ENCODE measurements at places on chromosomes 1 and 21. TPM values are rescaled to one million over a fixed set of nuclear protein-coding genes. Genes with fewer than 3 reads are reported as not detected.
A peak's percentile ranks its signal among the peaks of the same experiment; 100 is the strongest.

- peak; percentile 50 for DNase-seq
Observed at GRCh38 chr1:232306269-232306961, 323.5 kb downstream of the SIPA1L2 start.

DNA sequence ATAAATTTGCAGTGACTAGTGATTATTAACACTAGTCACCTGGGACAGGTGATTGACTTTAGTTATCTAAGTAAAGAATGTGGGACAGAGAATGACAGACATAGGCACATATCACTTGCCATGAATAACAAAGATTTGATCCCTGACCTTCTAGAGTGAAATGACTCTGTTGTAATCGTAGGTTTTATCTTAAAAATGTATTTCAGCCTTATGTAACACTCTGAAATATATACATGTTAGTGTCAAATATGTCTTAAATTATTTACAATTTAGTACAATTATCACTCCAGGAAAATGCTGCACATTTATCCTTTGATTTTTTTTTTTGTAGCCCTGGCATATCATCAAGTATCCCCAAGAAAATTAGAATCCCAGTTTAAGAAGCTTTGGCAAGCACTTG lies 186.4 kb upstream of the PTGFR start:
- DNase-seq = no peak

DNA sequence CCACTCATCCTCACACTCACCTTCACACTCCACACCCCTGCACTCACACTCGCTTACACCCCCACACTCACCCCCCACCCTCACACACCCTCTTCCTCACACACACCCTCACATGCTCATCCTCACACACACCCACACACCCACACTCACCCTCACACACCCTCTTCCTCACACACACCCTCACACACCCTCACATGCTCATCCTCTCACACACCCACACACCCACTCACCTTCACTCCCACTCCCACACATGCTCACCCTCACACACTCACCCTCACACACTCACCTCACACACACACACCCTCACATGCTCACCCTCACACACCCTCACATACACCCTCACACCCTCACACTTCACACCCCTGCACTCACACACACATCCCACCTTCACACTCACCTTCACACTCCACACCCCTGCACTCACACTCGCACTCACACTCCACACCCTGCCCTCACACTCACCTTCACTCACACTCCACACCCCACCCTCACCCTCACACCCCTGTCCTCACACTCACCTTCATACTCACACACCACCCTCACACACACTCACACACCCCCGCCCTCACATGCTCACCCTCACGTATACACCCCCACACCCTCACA lies 42.6 kb upstream of the EDN2 start:
- DNase-seq = no peak

DNA sequence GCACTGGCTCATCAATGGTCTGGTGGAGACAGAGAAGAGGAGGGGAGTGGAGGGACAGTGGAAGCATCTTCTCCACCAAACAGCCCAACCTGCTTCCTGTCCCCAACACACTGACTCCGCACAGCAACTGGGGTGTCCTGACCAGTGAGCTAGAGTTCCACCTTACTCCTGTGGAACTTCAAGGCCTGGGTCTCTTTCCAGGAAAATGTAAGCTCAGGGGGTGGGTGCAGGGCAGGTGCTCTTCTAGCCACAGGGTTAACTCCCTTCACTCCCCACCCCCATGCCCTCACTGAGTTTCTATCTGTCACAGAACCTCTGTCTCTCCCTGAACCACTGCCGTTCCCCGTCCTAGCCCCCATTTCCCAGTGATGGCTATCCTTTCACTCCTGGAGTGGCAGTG lies 876 bp downstream of the MOB3C start:
- no peak for DNase-seq

DNA sequence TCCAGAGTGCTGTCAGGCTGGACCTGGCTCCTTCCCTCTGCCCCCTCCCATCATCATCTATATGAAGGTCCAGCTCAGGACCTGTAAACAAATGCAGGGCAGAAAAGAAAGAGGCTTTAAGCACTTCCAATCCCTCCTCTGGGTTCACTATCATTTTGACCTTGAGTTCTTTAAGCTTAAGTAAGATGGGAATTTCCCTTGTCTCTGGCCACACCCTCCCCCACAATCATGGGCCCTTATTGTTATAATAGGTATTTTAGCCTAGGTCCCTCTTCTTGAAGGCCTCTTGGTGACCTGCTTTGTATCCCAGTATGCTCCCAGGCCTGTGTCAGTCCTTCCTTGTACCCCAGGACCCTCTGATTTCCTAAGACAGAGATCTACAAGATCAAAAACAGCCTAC lies 45.1 kb upstream of the EPS15 start:
- DNase-seq = no peak

- no peak for DNase-seq
Observed at GRCh38 chr1:198128533-198128932, 28.3 kb upstream of the NEK7 start.

DNA sequence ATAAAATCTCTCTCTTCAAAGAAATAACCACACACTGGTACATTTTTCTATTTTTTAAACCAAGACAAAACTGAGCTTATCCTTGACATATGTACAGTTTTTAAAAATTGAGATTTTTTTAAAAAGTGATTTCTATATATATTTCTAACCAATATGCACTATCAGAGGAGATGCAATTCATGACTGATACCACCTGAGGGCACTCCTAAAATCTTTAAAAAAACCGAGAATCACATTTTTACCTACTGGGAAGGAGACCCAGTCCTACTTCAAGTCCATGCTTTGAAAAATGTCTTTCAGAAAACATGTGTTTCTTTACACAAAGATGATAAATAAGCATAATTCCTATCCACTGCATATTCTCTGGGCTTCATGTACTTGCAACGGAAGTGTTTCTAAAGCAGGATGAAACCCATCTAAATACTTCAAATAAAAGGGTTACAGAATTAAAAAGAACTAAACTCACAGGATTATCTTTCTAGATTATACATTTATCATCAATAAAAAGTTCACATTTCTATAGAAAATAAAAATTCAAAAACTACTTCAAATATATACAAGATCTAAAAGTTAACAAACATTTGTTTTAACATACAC lies 98.6 kb downstream of the ENAH start:
- no peak for DNase-seq

- peak; percentile 74 for DNase-seq
Observed at GRCh38 chr1:1427106-1427819, 6.2 kb upstream of the ANKRD65 start.

- no peak for DNase-seq
Observed at GRCh38 chr1:241942738-241943137, 14.8 kb upstream of the BECN2 start.

DNA sequence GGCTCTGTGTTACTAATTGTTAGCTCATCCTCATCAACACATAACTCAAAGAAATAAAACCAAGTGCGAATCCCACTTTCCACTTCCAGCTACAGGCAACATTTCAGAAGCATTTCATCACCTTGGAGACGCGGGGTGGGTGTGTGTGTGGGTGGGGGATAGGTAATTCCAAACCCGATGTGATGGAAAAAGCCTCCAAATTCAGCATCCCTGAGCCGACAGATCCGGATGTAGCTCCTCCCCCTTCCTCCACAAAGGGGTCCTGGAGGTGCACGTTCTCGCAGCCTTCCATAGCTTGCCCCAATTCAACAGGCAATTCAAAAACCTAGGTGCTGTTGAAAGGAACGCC lies 486 bp downstream of the HSPA13 start:
- no peak for DNase-seq

DNA sequence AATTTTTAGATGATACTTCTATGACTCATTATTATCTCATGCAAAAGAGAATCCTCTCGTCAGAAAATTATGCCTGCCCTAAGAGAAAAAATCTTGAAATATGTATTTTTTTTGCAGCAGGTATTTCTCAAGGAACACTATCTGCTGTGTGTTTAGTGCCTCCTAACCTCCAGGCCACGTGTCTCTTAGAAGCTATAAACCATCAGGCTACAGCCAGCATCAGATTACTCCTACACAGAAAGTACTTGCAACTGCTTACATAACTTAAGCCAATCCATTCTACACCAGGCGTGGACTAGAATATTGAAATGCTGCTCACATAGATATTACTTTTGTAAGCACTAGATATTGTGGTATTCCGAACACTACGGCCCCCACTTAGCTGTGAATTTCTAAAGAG lies 933.4 kb downstream of the PLA2G4A start:
- no peak for DNase-seq

DNA sequence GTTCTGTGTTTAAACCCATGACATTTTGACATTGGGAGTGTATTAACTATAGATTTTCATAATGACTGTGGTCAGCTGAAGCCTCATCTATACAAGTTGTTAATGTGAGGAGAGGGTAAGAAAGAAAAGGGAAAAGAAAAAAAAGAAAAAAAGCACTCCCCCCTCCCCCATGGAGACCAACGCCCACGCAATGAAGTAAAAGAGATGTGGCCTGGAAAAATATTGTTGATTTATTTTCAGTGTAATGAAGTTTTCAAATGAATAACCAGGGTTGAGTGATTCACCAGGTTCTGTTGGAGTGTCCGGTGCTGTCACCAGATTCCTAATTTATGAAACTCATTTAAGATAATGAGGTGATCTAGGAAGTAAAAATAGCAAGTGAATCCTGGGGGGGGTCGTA lies 4.7 kb downstream of the RNF220 start:
- DNase-seq = no peak

FCRL5 gene
- not detected for total RNA-seq

PEX19 gene
- 74.6 TPM for total RNA-seq

SHE gene
- not detected for total RNA-seq

NLRP3 gene
- total RNA-seq = 0.09 TPM

All from neural progenitor cell (in vitro differentiated cells).